CD14-positive monocyte (primary cell): ENCODE measurements at places on chromosomes 16 and 17. TPM values are rescaled to one million over a fixed set of nuclear protein-coding genes. Genes with fewer than 3 reads are reported as not detected.

The SLC38A8 gene
- polyA plus RNA-seq = not detected in 2 replicates

GRCh38 chr17:31412511-31412910 is 21.0 kb downstream of the RAB11FIP4 start:
- H3K4me1 ChIP-seq = peaks cover 20% of the 10 kb centered on the region
- H3K36me3 ChIP-seq = no peaks in the 10 kb centered on the region
- no peak overlapping the region for H3K27ac ChIP-seq
- H3K4me3 ChIP-seq = no peak overlapping the region

The CCL2 gene
- polyA plus RNA-seq = 1.4 and 2.8 TPM in 2 replicates

The NAGS gene
- polyA plus RNA-seq = 0.93 TPM

- H3K36me3 ChIP-seq = peaks cover 79% of the 10 kb centered on the region
- DNase-seq = no peak
- H3K27me3 ChIP-seq = no peaks in the 10 kb centered on the region
- no peak overlapping the region for H3K4me3 ChIP-seq
- H3K27ac ChIP-seq = no peak overlapping the region
- H3K4me1 ChIP-seq = peaks cover 14% of the 10 kb centered on the region
Measured at GRCh38 chr17:4082136-4082924, 60.5 kb downstream of the ZZEF1 start.

- H3K4me3 ChIP-seq = no peak overlapping the region
- DNase-seq = no peak
- no peaks in the 10 kb centered on the region for H3K36me3 ChIP-seq
- no peak overlapping the region for H3K27ac ChIP-seq
- H3K27me3 ChIP-seq = no peaks in the 10 kb centered on the region
Measured at GRCh38 chr17:30031214-30031869, 85.3 kb upstream of the NSRP1 start.

The IGSF6 gene
- 159 TPM for polyA plus RNA-seq

DNA sequence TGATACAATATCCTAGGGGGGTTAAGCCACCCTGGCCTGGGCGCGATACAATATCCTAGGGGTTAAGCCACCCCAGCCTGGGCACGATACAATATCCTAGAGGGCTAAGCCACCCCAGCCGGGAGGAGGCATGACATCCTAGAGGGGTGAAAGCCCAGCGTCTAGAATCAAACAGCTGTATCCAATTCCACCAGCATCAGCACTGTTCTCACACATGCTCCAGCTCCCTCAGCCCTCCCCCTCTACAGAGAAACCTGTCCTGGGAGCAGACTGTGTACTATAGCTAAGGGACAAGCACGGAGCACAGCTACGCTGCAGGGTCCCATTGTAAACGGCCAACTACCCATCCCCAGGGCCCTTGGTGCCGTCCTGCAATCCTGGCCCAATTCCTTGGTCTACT is 6.2 kb downstream of the GINS2 start:
- no peak overlapping the region for H3K4me3 ChIP-seq
- peaks cover 31% of the 10 kb centered on the region for H3K36me3 ChIP-seq
- H3K27me3 ChIP-seq = no peaks in the 10 kb centered on the region
- H3K4me1 ChIP-seq = no peaks in the 10 kb centered on the region

- DNase-seq = no peak
- H3K4me1 ChIP-seq = peaks cover 3% of the 10 kb centered on the region
Measured at GRCh38 chr17:8359769-8360168, 16.7 kb downstream of the KRABD2 start.

The SDK2 gene
- 0.01 TPM in 2 replicates for polyA plus RNA-seq

GRCh38 chr16:11407047-11407982 is 62.1 kb downstream of the RMI2 start:
- H3K27me3 ChIP-seq = no peaks in the 10 kb centered on the region
- H3K36me3 ChIP-seq = no peaks in the 10 kb centered on the region
- H3K27ac ChIP-seq = no peak overlapping the region
- peak; percentile 72 for DNase-seq
- peaks cover 23% of the 10 kb centered on the region for H3K4me1 ChIP-seq

The TGFB1I1 gene
- polyA plus RNA-seq = not detected

GRCh38 chr17:57145347-57145746 is 60.3 kb downstream of the AKAP1 start:
- H3K4me3 ChIP-seq = no peak overlapping the region
- H3K27ac ChIP-seq = no peak overlapping the region
- H3K4me1 ChIP-seq = no peaks in the 10 kb centered on the region

DNA sequence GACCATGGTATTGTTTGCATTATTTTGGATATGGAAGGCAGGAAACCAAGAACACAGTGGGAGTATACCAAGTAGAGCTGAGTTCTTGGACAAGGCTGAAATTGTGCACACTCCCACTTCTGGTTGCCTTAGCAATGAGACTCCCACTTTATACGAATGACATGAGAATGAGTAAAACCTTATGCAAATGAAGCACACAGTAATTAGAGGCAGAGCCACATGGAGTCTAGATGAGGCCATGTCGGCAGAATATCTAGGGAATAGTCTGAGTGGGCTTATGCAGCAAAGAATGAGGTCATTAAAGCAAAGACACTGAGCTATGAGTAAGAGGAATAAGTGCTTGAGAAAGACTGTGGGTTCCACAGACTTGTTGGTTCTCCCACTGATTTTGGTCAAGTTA is 178.7 kb downstream of the GRIN2A start:
- H3K27ac ChIP-seq = no peak overlapping the region
- H3K27me3 ChIP-seq = no peaks in the 10 kb centered on the region
- H3K36me3 ChIP-seq = no peaks in the 10 kb centered on the region
- no peak overlapping the region for H3K4me3 ChIP-seq
- H3K4me1 ChIP-seq = no peaks in the 10 kb centered on the region

DNA sequence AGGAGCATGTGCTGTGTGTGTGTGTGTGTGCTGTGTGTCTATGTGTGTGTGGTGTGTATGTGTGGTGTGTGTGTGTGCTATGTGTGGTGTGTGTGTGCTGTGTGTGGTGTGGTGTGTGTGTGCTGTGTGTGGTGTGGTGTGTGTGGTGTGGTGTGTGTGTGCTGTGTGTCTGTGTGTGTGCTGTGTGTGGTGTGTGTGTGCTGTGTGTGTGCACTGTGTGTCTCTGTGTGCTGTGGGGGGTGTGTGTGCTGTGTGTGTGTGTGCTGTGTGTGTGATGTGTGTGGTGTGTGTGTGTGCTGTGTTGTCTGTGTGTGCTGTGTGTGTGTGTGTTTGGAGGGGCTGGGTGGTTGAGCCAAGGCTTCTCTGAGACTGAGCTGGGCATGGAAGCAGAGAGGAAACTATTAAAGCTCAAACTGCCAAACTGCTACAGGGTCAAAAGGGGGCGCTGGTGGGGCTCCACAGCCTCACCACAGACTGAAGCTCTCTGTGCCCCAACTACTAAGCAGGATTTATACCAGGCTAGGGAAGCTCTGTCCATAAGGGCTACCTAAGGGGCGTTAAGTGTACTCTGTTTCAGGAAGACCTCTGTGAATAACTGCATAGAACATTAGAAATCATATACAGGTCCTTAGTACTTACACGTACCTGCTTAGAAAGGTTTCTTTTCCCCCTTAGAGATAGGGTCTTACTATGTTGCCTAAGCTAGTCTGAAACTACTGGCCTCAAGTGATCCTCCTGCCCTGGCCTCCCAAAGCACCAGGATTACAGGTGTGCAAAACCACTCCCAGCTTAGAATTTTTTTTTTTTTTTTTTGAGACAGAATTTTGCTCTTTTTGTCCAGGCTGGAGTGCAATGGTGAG is 27.8 kb upstream of the GHDC start:
- no peaks in the 10 kb centered on the region for H3K27me3 ChIP-seq
- peak overlapping the region; percentile 57 for H3K27ac ChIP-seq
- H3K36me3 ChIP-seq = peaks cover 47% of the 10 kb centered on the region
- H3K4me3 ChIP-seq = no peak overlapping the region
- H3K4me1 ChIP-seq = peaks cover 13% of the 10 kb centered on the region
- DNase-seq = peak; percentile 64

GRCh38 chr16:67649494-67649931 is 4.6 kb downstream of the CARMIL2 start:
- no peak overlapping the region for H3K4me3 ChIP-seq
- peaks cover 10% of the 10 kb centered on the region for H3K4me1 ChIP-seq
- DNase-seq = no peak
- no peaks in the 10 kb centered on the region for H3K36me3 ChIP-seq
- peaks cover 10% of the 10 kb centered on the region for H3K27me3 ChIP-seq

DNA sequence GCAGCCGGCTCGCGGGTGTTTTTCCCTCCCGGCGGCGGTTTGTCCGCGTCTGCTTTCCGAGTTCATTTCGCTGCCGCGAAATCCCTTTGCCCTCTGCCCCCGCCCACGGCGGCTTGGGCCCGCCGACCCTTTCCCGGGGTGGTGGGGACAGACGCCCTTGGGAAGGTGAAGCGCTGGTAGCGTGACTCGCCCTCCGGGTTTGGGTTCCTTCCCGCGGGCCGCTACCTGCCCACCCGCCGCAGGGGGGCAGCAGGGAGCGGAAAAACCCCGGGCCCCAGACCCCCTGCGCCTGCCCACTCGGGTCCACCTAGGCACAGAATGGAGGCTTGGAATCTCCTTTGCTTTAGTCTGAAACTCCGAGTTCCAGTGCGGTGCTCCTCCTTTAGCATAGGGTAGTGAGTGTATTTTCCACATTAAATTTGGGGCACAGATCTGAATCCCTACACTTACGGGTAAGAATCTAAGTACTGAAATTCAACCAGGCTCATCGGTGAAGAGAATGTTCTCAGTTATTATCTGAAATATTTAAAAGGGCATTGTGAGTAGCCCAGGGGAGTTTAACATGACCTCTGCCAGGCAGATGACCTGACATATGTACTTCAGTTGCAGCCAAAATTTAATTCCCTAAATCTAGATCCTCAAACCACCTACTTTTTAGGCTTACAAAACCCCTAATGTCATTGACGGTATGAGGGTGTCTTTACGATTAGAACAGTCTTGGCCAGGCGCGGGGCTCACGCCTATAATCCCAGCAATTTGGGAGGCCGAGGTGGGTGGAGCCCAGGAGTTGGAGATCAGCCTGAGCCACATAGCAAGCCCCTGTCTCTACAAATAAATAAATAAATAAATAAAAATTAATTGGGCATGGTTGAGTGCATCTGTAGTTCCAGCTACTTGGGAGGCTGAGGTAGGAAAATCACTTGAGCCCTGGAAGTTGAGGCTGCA is 1.0 kb downstream of the NME2 start:
- peaks cover 49% of the 10 kb centered on the region for H3K36me3 ChIP-seq
- peak; percentile 48 for DNase-seq
- peaks cover 24% of the 10 kb centered on the region for H3K4me1 ChIP-seq
- H3K27me3 ChIP-seq = no peaks in the 10 kb centered on the region
- peak overlapping the region; percentile 41 for H3K27ac ChIP-seq
- H3K4me3 ChIP-seq = peak overlapping the region; percentile 83
